Left cardiac atrium (tissue), 4 donors: ENCODE measurements at places on chromosomes 12 and 14. TPM values are rescaled to one million over a fixed set of nuclear protein-coding genes. Genes with fewer than 3 reads are reported as not detected.

GRCh38 chr14:104116756-104117340, 21.5 kb upstream of the KIF26A start:
- DNase-seq, result peak; percentile 19

- DNase-seq, result no peak
Measured at GRCh38 chr14:95885866-95886265, 9.2 kb downstream of the TUNAR start.

DNA sequence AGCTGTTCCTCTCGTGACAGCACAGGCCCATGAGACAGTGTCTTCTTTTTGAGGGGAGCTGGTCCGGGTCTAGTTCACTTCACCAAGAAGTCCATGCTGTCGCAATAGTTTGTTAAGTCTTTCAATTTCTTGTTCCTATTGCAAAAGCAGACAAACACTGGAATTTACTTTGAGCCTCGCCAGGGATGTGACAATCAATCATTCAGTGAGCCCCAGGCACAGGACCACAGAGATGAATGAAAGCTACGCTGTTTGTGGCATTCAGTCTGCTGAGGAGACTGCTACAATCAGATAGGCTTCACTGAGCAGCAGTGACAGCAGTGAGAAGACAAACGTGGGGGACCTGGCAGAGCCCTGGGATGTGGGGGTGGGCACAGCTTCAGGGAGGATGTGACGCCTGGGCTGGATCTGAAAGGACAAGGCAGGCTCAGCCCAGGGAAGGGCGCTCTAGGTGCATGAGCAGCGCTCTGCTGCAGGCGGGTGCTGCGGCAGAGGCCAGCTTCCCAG, 35.5 kb downstream of the TCTN1 start:
- DNase-seq, result no peak

DNA sequence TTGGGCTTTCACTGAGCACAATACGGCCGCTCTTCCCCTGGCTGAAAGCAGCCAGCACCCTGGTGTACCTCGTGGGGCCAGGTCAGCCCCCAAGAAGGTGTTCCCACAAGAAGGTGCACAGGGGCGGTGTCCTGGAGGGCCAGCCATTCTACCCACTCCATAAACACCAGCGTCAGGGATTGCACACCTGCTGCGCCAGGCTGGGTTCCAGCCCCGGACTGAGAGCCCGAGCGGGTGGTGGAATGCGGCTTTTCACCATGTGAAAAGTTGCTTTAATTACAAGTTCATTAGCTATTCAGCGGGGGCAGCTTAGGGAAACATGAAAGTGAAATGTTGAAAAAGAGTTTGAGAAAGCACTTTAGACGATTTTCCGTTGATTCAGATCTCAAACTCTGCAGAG, 17.5 kb upstream of the MMP17 start:
- DNase-seq, result no peak

GRCh38 chr12:50661300-50662115, 102.4 kb upstream of the ATF1 start:
- no peak for DNase-seq

- no peak for DNase-seq
Measured at GRCh38 chr14:32443890-32444661, 115.0 kb downstream of the AKAP6 start.

DNA sequence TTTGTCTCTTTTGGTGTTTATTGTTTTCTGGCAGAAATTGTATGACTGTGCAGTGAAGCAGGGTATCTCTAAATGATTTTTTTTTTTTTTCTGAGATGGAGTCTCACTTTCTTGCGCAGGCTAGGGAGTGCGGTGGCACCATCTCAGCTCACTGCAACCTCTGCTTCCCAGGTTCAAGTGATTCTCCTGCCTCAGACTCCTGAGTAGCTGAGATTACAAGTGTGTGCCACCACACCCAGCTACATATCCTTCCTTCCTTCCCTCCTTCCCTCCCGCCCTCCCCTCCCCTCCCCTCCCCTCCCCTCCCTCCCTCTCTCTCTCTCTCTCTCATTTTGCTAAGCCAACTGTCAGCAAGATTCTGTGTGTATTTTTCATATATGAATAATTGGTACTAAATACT, 94.4 kb downstream of the PPHLN1 start:
- no peak for DNase-seq

- no peak for DNase-seq
Measured at GRCh38 chr14:93765970-93766369, 22.3 kb downstream of the PRIMA1 start.

- no peak for DNase-seq
Measured at GRCh38 chr14:69996216-69996615, 117.0 kb downstream of the SMOC1 start.

- DNase-seq, result no peak
Measured at GRCh38 chr14:61577506-61577931, 117.8 kb upstream of the HIF1A start.

- DNase-seq, result no peak
Measured at GRCh38 chr12:38163442-38163801, 153.2 kb upstream of the ALG10B start.

DNA sequence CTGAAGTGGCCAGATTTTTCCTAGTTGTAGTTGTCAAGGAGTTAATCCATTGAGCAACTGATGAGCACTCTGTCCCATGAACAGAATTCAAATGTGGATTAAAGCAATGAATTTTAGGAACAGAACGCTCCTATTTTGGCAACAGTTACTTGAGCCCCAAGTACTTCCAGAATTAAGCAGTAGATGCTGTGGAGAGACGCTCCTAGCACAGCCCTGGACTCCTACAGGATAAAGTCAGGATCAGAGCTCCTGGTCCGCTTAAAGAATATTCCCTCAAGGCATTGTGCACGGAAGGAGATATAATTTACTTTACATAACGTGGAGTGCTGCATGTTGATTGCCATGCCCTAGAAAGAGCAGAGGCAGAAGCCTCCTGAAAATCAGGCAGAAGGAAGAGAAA, 53.4 kb downstream of the FLRT2 start:
- no peak for DNase-seq

DNA sequence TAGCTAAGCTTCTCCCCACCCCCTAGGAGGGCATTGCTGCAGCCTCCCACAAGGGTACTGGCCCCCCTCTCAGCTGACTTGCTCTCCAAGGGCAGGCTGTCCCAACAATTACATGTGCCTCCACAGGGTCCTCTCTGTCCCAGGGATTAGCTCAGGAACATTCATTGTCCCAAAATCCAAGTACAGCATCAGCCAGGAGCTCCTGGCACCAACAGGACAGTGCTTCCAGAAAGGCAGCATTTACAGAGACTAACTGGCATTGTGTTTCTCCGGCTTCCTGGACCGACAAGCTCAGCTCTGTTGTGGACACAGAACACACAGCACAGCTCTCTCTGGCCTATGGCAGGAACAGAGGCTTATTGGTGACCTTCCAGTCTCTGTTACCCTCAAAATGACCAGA, 21.7 kb downstream of the ABCD4 start:
- DNase-seq, result no peak

GRCh38 chr12:202081-202731, 11.8 kb downstream of the SLC6A12 start:
- no peak for DNase-seq

DNA sequence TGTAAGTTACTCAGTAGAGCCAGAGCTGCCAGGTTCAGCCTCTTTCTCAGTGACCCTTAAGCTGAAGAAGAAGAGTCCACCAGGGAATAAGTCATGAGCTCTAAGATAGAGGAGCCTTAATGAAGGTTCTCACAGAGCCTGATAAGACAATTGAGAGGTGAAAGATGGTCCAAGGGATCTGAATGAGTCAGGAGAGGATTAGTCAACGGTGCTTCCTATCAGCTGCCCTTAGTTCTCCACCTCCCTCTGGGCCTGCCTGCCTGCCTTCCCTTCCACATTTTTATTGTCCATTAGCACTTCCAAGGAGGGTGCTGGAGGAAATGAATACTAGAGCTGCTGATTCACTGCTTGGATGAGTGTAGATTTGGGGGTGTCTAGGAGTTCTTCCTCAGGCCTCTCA, 161.7 kb upstream of the RMST start:
- DNase-seq, result no peak

DNA sequence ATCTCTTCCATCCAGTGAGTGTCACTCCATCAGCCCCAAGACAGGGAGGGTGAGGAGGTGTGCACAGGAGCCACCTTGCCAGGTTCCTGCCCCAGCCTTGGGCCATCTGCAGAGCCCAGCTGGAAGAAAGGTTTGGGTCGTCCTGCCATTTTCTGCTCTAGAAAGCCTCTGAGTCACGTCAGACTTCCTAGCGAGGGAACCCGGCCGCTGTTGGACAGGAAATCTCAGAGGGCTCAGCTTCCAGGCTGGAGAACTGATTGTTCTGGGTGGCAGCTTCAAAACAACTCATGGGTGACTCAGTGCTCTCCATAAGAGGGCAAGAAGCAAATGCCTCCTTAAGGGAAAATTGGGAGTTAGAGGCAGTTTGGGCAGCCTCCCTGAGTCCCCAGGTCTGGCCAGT, 16.6 kb downstream of the HIP1R start:
- DNase-seq, result no peak

DNA sequence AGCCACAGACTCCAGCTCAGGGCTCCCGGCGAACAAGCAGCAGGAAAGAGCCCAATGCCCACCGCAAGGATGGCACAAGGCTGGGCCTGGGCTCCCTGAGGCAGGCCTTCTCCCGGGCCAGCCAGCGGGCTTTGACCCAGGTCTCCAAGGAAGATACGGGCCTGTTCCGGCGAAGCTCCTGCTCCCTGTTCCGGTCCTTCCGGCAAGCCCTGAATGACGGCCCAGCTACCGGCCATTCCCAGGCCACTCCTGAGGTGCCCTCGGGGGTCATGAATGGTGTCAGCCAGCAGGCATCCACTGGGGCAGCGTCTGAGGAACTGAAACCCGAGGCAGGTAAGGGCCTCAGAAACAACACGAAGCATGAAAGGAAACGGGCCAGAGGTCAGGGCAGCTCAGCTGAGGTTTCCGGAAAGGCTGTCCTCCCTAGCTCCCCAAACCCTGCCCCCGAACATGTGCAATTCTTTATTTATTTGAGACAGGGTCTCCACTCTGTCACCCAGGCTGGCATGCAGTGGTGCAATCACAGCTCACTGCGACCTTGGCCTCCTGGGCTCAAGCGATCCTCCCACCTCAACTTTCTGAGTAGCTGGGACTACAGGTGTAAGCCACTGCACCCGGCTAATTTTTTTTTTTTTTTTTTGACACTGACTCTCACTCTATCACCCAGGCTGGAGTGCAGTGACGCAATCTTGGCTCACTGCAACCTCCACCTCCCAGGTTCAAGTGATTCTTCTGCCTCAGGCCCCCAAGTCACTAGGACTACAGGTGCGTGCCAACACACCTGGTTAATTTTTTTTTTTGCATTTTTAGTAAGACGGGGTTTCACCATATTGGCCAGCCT, 6.0 kb downstream of the EXOC3L4 start:
- DNase-seq, result peak; percentile 19

DNA sequence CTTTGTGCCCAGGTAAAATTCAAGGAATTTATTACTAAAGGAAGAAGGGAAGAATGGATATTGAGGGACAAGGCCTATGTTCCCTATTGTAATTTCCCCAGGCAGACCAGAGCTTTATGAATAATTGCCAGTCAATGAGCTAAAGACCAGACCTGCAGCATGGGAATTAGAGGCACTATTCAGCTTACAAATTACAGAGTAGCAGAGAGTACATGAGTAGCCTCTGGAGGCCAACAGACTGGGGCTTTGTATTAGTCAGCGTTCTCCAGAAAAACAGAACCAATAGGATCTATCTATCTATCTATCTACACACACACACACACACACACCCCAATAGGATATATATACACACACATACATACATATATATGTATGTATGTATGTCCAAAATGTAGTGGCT, 120.0 kb upstream of the RPH3A start:
- DNase-seq, result no peak

- no peak for DNase-seq
Measured at GRCh38 chr12:114414031-114414865, 8.3 kb upstream of the TBX5 start.

The ANO4 gene
- 0.29 TPM for total RNA-seq

The LIN7A gene
- total RNA-seq, result 13.6 TPM

The PPP4R4 gene
- total RNA-seq, result 0.18 TPM

The P3H3 gene
- 13.2 TPM for total RNA-seq

The SYNJ2BP gene
- total RNA-seq, result 35.3 TPM

The GRIP1 gene
- 21.0 TPM for total RNA-seq

The RFC5 gene
- 7.7 TPM for total RNA-seq

The FSCB gene
- total RNA-seq, result not detected

The PRICKLE1 gene
- 9.4 TPM for total RNA-seq

The GLT8D2 gene
- total RNA-seq, result 12.8 TPM
